ENCODE measurements at places on chromosomes 11 and 22.

- DNase-seq: no peak
Observed at GRCh38 chr11:45568049-45568448, 97.4 kb downstream of the CHST1 start.

- peak; percentile 47 for DNase-seq
Observed at GRCh38 chr11:10441652-10442503, 13.2 kb upstream of the AMPD3 start.

DNA sequence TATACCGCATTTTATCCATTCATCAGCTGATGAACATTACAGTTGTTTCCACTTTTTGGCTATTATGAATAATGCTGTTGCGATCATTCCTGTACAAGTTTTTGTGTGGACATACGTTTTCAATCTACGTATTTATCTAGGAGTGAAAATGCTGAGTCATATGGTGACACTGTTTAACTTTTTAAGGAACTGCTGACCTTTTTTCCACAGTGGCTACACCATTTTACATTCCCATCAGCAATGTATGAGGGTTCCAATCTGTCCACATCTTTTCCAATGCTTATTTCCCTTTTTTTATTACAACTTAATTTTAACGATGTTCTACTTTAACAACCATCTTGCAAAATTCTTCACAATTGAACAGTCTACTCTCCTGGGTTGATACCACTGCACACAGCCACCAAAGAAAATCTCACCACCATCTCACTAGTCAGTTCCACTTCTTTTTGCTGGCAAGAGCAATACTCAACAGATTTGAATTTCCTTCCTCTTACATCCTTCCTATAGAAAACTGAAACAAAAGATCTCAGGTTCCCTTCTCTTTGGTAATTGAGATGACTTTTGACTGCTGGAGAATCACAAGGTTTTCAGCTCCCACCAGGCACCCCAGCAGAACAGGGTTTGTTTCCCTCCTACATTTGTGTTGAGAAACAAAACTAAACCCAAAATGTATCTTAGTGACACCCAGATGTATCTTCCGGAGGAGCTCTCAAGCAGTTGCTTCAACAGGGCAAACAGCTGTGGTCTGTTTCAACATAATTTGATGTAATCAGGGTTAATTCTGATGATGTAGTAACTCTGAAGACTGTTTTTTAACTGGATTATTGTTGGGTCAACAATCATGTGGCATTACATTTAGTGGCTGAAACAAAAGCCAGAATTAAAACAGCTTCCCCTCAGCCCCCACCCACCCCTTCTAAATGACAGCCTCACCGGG lies 7.0 kb upstream of the GAB2 start:
- peak; percentile 42 for DNase-seq

GRCh38 chr11:2881076-2881980 lies 4.2 kb downstream of the CDKN1C start:
- DNase-seq: no peak

DNA sequence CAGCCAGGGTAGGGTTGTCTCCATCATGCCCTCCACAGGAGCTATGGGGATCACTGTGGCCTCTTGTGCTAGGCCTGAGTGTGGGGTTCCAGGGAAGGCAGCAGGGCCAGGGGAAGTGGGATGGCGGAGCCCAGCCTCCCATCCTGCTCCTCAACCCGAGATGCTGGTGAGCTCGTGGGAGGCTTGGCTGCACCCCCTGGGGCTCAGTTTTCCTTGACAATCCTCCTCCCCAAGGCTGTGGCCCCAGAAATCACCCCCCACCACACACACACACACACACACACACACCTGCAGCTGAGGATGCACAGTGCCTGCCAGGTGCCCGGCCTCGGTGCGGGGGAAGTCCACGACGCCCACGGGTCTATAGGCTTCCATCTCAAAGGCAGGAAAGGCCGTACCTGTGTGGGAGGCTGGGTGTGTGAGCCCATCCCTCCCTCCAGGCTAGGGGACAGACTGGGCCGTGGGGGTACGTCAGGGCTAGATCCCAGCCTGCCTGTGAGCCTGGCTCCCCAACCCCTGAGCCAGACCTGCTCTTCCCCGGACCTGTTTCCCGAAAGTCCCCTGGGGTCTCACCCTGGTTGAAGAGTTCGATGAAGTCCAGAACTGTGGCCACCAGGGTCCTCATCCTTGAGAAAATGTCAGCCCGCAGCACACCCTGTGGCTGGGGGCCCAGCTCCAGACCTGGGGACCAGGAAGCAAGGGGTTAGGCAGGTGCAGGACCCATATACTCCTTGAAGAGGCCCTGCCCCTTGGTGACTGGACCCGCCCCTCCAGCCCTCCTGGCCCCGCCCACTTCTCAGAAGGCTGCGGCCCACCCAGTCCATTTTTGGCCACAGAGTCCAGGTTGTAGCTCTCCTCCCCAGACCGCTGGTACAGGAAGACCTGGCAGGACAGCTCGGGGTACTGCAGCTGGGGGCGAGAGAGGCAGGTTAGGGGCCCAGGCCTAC lies 5.2 kb upstream of the TBX10 start:
- DNase-seq: no peak

DNA sequence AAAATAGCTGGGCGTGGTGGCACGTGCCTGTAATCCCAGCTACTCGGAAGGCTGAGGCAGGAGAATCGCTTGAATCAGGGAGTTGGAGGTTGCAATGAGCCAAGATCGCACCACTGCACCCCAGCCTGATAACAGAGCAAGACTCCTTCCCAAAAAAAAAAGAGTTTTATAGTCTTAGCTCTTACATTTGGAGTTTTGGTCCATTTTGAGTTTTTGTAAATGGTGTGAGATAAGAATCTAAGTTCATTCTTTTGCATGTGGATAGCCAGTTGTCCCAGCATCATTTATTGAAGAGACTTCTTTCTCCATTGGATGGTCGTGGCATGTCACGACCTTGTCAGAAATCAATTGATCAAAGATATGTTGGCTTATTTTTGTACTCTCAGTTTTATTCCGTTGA lies 34.6 kb downstream of the RNF121 start:
- no peak for DNase-seq

DNA sequence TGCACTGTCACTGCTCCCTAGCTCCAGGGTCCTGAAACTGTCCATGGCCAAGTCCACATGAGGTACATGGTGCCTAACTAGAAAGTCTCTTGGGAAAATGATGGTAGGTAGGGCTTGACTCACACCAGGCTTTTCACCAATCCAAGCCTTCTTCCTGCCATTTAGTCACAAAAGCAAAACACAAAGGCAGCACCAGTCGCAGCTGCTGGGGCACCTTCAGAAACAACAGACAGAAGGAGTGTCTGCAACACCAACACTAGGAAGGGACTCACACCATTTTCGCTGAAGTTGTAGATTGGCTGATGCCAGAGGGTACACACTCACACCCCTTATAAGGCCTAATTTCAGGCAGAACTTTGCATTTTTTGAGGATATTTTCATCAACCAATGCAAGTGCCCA lies 55.7 kb downstream of the SYTL2 start:
- no peak for DNase-seq

- no peak for DNase-seq
Observed at GRCh38 chr11:95800438-95800837, 10.1 kb downstream of the CEP57 start.

- peak; percentile 10 for DNase-seq
Observed at GRCh38 chr11:116605543-116606459, 167.0 kb downstream of the BUD13 start.

DNA sequence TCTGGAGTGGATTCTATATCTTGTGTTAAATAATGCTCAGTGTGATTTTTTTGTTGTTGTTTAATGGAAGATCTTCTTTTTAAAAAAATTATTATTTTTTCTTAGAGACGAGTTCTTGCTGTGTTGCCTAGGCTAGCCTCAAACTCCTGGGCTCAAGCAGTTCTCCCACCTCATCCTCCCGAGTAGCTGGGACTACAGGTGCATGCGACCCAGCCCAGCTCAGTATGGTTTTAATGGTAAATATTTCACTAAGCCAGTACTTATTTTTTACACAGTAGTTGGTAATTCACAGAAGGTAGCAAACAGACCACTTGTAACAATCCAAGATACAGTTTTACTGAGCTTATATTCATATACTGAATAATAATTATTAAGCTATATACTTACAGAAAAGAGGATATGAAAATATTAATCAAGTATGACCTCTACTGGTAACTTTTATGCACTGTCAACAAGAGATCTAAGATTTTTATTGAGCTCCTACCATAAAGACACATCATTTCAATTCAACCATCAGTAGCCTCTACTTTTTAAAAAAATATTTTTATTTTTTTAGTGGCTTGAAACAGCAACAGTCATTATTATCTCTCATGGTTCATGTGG lies 6.1 kb upstream of the CD59 start:
- DNase-seq: no peak

GRCh38 chr22:24091551-24092420 lies 80.7 kb downstream of the CABIN1 start:
- no peak for DNase-seq

- no peak for DNase-seq
Observed at GRCh38 chr11:2781408-2782274, 81.8 kb upstream of the KCNQ1OT1 start.

DNA sequence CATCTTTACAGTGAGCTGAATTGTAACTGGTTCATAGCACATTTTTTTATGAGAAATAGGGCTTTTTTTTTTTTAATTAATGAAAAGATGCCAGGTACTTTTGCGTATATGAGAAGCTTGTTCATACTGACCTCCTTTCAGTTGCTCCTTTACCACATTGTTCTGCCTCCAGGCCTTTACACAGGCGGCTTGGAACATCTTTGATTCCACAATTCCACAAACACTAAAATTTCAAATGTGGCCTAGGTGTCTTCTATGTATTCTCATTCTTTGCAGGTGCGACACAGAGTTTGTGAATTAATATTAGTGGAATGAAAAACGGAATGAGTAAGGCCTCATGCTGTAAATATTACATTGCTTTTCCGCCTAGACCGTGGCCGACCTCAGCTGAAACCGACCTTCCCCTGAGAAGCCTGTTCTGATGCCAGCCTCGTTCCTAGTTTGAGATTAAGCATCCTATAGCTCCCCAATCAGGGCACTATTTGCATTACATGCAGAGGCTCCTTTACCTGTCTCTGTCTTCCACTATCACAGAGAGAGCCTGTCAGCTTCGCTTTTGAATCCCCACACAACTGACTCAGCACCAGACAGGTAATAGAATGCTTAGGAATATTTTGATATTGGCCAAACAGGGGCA lies 125.8 kb downstream of the LDLRAD3 start:
- DNase-seq: no peak

GRCh38 chr11:2507212-2507901 lies 62.5 kb downstream of the KCNQ1 start:
- no peak for DNase-seq

DNA sequence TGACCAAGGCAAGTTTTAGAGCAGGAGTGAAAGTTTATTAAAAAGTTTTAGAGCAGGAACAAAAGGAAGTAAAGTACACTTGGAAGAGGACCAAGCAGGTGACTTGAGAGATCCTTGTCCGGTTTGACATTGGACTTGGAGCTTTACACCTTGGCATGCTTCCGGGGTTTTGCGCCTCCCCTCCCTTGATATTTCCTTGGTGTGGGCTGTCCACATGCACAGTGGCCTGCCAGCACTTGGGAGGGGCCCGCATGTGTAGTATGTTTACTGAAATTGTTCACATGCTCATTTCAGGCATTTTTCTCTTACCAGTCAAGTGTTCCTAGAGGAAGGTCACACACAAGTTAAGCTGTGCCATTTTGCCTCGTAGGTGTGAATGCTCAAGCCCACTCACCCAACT lies 19.0 kb upstream of the THRSP start:
- DNase-seq: no peak

DNA sequence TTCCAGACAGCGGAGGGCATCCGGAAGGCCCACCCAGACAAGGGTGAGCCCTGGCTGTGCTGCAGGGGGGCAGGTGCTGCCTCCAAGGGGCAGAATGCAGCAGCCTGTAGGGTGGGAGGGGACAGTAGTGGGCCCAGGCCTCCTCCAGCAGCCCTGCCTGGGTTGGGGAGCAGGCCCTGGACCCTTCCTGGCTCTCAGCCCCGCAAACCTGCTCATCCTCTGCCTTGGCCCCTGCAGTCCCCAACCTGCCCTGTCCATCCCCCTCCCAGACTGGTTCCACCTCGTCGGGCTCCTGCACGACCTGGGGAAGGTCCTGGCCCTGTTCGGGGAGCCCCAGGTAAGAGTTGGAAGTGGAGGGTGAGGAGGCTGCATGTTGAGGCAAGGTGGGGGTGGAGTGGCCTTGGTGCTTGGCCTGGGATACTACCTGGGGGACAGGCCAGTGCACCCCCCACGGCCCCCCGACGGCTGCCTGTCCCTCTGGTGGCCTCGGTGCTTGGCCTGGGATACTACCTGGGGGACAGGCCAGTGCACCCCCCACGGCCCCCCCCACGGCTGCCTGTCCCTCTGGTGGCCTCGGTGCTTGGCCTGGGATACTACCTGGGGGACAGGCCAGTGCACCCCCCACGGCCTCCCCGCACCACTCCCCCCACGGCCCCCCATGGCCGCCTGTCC lies 1.5 kb downstream of the MIOX start:
- DNase-seq: no peak

- no peak for DNase-seq
Observed at GRCh38 chr11:44403587-44404273, 93.8 kb upstream of the ALX4 start.

DNA sequence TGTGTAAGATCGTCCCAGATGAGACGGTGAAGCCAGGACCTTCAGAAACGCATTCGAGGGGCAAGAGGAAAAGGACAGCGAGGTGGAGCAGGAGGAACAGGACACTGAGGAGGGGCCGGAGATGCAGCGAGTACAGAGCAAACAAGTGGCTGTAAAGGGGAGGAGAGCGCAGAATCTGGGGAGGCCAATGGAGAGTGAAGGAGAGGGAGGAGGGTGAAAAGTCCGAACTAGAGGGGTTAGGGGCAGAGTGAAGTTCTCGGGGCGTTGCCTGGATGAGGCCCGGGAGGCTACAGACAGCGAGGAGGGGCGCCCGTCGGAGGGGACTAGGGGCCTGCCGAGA lies 8.8 kb upstream of the PPIL2 start:
- no peak for DNase-seq

DNA sequence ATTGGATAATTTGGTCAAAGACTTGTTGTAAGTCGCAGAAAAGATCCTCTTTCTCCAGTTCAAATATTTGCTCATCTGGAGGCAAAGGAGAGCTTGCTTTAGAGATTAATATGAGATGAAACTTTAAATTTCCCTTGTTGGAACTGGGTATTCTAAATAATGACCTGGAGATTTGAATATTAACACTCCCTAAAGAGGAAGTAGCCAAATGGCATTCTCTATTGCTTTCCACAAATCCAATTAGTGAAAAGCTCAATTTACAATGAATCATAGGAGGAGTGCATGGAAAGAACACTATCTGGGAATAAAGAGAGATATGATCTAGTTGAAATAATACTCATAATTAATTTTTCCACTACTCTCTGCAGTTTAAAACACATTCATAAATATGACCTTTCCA lies 641.6 kb upstream of the TENM4 start:
- DNase-seq: no peak

- no peak for DNase-seq
Observed at GRCh38 chr11:74717221-74717969, 13.8 kb downstream of the CHRDL2 start.

DNA sequence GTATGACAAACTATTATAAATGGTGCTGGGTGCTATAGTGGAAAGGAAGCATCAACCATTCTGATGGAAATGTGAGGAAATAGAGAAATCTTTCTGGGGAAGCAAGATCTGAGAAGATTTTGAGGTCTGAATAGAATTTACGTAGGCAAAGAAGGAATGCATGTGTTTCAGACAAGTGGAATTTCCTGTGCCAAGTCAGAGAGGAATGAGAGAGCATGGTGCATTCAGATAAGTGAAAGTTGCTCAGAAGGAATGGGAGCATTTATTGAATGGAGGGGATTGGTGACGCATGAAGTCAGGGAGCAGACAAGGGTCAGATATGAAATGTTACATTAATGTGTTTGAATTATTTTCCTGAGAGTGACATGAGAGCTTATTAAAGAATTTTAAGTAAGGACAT lies 725.5 kb downstream of the METTL15 start:
- peak; percentile 99 for DNase-seq

- DNase-seq: peak; percentile 71
Observed at GRCh38 chr22:41857155-41857859, 24.4 kb downstream of the SREBF2 start.

Data from astrocyte (in vitro differentiated cells and primary cell).